Choroid plexus epithelial cell (primary cell): ENCODE measurements at places on chromosomes 4 and X.

GRCh38 chr4:3263053-3263875, 14.3 kb downstream of the MSANTD1 start:
- no peak for DNase-seq

GRCh38 chr4:122542411-122543236, 78.2 kb downstream of the IL21 start:
- peak; percentile 83 for DNase-seq

- no peak for DNase-seq
Observed at GRCh38 chr4:97942951-97943350, 200.3 kb downstream of the STPG2 start.

GRCh38 chrX:28966331-28966730, 379.1 kb downstream of the IL1RAPL1 start:
- DNase-seq, result peak; percentile 13
